ENCODE measurements at places on chromosomes 1 and 21.

GRCh38 chr1:6298530-6298929 is 37.6 kb upstream of the GPR153 start:
- no peak for DNase-seq

DNA sequence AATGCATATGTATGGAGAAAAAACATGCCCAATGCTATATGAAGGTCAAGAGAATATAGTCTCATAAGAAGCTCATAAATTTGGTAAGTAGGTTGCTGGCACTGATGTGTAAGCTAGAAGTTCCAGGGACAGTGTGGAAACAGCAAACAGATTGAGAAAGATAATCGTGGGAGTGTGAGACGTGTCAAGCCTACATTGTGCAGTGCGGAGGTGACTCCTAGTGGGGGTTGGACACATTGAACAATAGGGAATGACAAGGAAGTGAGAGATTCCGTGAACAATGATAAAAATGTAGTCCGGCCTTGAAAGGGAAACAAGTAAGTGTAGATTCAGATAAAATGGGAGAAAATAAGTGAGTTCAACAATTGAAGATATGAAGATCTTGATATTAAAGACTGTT is 788.4 kb upstream of the PRMT6 start:
- DNase-seq: no peak

- no peak for DNase-seq
These were observed 452.3 kb downstream of the OMA1 start for GRCh38 chr1:58094221-58094620.

DNA sequence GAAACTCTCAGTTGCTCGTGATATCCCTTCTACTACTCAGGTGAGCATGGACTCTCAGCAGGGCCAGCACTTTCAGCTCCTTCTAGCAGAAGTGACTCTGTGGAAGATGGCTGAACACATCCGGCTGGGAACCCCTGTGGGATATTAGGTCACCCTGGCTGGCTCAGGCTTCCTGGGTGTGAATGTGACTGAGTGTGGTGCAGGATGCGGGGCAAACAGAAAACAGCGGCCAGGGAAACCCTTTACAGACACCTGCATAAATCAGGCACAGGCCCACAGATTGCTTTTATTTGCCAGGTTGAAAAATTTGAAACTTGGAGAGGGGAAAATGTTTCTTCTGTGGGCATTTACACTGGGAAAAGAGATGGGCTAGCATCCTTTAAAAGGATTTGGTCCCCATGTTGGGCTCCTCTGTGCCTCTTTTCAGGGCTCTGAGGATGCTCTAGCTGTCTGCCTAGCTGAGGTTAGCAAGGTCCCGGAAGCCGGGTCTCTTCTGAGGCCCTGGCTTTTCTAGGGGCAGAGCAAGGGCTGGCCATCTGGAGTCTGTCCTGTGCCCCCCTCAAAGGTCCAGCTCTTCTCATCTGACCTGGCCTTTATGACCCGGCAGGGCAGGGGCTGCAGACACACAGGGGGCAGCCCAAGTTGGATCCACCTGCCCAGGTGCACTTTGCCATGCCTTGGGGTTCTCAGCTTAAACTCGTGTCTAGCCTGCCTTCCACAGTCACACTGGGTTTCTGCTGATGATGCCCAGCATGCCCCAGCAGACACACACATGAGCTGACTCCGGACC is 243.0 kb downstream of the SIPA1L2 start:
- DNase-seq: no peak

DNA sequence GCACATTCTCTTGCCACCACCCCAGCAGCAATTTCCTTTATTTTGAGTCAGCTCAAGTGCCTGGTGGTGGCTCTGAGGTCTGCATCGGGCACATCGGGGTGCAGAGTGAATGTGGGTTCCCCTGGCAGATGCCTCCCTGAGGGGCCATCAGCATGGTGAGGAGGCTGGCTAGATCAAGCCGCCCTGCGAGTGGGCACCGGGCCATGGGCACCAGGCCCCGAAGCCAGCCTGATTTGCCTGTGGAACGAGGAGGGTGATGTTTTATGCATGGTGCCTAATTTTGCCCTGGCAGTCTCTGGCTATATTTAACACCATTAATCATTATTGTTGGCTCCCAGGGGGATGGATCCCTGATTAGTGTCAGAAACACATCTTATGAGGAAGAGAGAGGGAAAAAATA is 36.3 kb downstream of the ACTL8 start:
- no peak for DNase-seq

DNA sequence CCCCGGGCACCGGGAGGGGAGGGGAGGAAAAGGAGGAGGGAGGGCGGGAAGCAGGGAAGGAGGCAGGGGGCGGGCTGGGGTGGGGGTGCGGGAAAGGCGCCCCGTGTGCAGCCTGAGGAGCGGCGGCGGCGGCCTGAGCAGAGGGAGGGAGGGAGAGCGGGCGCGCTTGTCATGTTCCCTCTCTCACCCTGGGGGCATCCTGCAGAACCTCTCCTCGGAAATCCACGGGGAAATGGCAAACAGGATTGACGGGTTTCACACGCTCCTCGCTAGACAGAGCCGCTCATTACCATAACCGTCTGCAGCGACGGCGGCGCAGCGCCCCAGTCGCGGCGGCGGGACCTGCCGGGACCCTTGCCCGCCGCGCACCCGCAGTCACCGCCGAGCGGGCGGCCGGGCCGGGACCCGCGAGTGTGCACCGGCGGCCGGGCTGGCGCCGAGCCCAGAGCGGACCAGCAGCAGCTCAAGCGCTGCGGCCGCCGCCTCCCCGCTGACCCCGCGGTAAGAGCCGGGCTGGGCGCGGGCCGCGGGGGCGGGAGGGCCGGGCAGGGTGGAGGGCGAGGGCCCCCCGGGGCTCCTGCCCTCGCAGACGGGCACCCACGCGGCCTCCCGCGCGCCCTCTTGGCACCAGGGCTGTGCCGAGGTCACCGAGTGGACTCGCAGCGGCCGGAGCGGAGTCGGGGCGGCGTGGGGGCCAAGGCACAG is at the start of gene SERTAD4:
SERTAD4 (plus strand) TSS at position 286 of the 705 bp plus-strand sequence. CDS start 5,165 bp downstream, outside the sequence.
- no peak for DNase-seq

DNA sequence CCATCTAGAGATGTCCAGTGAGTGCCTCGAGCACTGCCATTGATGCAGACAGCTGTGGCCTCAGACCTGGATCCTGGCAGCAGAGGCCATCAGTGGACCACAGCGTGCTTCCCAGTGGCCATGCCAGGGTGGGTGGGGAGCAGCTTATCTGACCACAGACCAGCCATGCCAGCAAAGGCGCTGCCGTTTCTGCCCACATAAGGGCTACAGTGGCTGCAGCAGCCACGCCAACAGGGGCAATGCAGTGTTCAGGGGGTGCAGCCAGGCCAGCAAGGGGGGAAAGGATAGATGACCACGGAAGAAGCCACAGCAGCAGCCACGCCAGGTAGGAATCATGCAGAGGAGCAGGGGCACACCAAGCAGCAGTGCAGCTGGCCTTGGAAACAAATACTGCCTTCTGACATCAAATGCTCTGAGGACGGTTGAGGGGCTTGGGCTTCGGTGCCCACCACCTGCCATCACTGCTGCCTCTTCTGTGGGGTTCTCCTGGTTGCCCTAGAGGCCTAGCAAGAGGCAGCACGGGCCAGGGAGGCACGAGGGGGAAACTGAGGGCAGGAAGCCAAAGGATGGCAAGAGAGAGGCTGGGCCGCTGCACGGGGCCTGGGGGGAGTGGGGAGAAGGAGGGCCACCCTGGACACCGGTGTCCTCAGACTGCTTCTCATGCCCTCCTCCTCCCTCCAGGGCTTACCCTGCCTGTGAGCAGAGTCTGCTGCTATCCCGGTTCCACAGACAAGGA is 94.7 kb upstream of the RUNX3 start:
- no peak for DNase-seq

DNA sequence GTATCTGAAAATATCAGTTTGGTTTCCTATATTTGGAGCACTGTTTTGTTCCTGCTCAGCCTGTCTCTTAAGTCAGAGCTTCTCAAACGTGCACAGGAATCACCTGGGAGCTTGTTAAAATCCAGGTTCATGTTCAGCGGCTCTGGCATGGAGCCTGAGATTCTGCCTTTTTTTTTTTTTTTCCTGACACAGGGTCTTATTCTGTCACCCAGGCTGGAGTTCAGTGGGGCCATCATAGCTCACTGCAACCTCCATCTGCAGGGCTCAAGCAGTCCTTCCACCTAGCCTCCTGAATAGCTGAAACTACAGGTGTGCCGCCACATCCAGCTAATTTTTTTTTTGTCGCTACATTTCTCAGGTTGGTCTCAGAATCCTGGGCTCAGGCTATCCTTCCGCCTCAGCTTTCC is 12.2 kb upstream of the SELENON start:
- DNase-seq: no peak

- DNase-seq: no peak
These were observed 244.4 kb downstream of the PBX1 start for GRCh38 chr1:164803366-164803765.
